ENCODE measurements at places on chromosomes 2 and 18. TPM values are rescaled to one million over a fixed set of nuclear protein-coding genes. Genes with fewer than 3 reads are reported as not detected.

- no peak for DNase-seq
Observed at GRCh38 chr2:110794390-110794789, 62.0 kb downstream of the ACOXL start.

DNA sequence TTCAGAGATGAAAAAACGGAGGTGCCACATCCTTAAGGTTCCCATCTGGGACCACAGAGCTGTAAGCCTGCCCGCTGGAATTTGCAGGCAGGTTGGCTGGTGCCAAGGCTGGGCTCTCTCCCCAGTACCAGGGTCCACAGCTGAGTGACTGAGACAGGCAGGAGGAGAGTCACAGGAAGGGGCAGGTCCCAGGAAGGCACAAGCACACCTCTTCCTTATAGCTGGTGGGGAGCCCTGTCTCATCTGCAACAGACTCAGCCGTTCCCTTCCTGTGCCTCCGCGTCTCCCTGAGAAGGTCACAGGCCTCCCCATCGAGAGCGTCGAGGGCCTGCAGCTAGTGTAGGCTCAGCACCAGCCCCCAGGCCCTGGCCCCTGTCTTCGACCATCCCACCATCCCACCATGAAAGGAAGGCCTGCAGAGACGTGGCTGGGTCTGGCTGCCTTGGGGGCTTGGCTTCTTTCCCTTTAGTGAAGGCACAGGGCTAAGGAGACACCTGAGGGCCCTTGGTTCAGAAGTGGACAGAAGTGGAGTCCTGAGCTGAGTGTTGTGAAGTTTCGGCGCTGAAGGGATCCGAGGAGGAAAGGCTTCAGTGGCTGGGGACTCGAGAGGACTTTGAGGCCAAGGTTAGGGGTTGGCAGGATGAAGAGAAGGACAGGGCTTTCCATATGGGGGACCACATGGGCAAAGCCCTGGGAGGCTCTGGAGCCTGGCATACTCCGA is 26.8 kb downstream of the GLI2 start:
- no peak for DNase-seq

GRCh38 chr2:224971214-224971613 is 71.1 kb downstream of the DOCK10 start:
- DNase-seq: no peak

GRCh38 chr2:173986805-173987204 is 21.6 kb upstream of the SP3 start:
- no peak for DNase-seq

- no peak for DNase-seq
Observed at GRCh38 chr2:176205126-176205525, 16.7 kb downstream of the HOXD1 start.

DNA sequence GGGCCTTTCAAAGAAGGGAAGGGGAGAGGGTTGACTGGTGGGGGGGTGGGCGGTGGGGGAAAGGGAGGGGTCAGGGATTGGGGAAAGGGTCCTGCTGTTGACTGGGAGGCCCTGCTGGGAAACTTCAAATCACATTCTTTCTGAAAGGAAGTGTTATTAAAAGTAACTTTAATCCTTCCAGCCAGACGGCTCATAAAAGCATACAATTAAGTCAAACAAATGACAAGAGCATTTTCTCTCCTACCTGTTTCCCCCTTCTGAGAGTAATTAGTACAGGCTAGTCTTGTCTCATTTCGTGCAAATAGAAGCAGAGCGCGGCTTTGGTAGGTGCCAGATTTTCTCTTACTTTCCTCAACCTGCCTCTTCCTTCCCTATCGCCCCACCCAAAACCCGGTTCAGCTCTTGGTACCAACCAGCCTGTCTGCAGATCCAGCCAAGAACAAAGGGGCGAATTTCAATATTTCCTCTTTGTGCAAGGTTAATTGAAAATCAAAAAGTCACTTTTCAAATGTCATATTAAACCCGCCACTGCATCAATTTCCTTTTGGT is 2112.6 kb upstream of the PIK3C3 start:
- no peak for DNase-seq

GRCh38 chr2:10495311-10495987 is 47.3 kb upstream of the ODC1 start:
- no peak for DNase-seq

GRCh38 chr2:145110668-145111356 is 590.9 kb upstream of the ZEB2 start:
- DNase-seq: no peak

DNA sequence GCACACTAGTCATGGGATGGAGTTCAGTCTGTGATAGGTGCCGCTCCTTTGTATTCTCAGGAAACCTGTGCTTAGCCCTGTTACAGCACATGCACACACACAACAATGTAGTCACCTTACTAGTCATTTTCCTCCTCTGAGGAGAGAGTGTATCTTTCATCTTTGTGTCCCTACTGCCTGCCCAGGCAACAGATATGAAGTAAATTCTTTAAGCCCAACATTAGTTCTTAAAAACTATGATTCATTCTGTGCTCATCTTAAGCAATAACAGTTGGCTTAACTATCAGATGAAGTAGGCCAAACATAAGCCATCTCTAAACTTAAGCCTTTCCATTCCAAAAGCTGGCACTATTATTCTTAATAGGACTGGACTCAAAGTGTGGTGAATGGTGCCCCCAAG is 186.5 kb downstream of the LNPK start:
- DNase-seq: no peak

DNA sequence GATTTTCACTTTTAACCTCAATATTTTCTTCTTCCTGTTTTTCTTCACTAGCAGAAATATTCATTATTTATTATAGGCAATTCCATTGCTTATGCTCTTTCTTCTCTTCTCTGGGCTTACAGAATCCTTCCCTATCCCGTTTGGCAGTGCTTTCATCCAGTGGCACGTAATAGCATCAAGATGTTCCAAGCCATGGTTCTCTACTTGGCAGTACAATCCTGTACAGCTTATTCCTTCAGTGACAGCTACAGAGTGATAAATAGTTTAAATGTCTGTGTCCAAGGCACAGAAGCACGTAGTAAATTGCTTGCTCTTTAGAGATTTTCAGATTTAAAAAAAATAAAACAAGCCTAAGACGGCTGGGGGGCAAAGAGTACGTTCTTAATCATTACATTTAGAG is 1964.3 kb downstream of the SUCLG1 start:
- DNase-seq: no peak

DNA sequence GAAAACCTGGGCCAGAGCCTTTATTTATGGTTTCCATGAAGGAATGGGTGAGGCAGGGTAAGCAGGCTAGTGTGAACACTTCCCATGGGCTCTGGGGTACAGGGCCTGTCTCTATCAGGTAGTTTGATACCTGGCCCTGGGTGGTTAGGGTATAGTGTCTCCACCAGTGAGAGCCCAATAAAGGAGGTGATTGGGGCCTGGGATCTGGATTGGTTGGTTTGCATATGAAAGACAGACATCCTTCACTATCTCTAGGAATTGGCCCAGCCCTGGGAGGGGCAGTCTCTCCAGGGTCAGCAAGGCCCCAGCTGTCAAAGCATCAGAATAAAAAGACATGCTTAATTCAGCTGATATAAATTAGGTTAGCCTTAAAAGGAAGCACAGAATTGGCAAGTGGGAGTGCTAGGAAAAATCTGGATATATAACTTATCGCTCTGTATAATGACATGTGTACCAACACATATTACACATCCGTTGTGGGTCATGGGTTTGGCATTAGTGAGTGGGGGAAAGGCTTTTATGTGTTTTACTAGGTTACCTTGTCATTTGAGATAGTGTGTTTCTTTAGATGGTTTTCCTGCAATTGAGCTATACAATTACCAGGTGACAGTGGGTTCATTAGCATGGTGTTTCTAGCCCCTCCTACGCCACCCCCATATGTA is 18.5 kb upstream of the TMEM178A start:
- no peak for DNase-seq

DNA sequence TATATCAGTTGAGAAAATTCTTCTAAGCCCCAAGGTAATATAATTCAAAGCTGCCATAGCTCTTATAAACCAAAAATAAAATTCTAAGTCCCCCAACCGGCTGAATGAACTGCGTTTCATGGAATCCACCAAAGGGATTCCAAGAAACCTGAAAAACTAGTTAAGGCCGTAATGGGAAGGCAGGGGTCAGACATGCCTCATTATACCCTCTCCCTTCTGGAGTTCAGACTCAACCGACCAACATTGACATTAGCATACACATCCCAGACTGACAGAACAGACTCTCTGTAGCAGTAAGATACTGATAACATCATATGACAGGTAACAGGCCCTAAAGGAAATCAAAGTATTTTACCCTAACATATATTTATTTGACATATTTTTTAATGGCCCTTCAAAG is 31.4 kb upstream of the PHLPP1 start:
- no peak for DNase-seq

DNA sequence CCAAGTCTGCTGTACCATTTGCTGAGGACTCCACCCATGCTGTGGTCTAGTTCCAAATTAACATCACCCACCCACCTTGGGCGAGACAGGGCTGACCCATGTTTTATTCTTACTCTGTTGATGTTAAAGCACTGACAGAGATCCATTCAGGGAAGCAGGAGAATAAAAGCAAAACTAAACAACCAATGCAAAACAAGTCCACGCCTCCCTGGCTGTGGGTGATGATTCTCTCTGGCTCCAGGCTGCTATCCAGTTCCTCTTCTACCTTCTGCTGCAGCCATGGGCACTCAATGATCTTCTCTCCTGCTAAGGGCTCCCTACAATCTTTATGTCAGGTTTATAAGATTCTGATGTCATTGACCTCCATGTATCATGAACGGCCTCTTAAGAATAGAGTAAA is 786.6 kb upstream of the ID2 start:
- no peak for DNase-seq

DNA sequence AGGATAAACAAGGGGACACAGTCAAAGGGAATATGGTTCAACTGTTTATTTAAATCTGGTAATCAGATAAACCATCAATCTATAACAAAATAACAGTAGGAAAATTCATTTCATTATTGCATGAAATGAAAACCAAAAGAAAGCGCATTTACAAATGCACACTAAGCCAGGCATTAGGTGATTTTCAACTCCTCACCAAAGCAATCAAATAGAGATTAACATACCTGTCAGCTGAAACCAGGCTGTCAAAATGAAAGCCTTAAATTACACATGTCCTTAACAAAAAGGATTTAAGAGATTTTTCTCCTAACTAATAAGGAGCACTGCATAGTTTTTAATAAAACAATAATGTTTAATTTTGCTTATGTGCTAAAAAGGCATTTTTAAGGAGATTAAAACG is 23.0 kb downstream of the STK39 start:
- no peak for DNase-seq

GRCh38 chr2:152413228-152414030 is 78.5 kb downstream of the FMNL2 start:
- no peak for DNase-seq

DNA sequence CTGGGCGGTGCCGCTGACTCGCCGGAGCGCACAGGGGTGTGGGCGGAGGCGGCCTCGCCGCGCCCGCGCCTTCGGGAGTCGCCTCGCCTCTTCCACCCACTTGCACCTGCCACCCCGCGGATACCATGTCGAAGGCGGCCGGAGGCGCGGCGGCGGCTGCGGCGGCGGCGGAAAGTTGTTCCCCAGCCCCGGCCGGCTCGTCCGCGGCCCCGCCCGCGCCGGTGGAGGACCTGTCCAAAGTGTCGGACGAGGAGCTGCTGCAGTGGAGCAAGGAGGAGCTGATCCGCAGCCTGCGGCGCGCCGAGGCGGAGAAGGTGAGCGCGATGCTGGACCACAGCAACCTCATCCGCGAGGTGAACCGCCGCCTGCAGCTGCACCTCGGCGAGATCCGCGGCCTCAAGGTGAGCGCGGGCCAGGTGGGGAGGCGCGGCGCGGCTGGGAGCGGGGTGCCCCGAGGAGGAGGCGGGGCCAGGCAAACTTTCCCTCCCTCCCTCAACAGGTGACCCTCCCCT is 766 bp downstream of the CCDC85A start:
- DNase-seq: no peak

CERS6 gene
- 137 TPM for total RNA-seq

TEX44 gene
- not detected for total RNA-seq

PAX3 gene
- total RNA-seq: not detected

DSC3 gene
- total RNA-seq: 0.82 TPM

REG3A gene
- not detected for total RNA-seq

CCL20 gene
- not detected for total RNA-seq

Measured in frontal cortex (tissue), 4 donors.